HS-27A (cell line): ENCODE measurements at places on chromosomes 1 and 21.

GRCh38 chr21:40769231-40769630, 77.7 kb downstream of the DSCAM start:
- no peak for DNase-seq

DNA sequence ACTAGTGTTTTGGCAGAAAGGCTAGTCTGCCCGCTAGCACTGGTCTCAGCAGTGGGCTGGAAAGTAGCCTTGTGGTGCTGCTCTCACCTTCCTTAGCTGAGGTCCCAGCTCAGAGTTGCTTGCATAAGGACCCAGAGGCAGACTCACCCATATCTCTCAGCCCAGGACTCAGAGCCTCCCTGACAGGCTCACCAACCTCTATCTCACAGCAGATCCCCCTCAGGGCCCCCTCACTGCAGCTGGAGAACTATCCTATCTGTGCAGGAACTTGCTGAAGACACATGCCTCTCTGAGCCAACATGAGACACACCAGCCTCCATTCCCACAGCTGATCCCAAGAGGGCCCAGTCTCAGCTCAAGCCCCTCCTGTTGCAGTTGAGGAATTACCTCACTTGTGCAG, 82.6 kb downstream of the IARS2 start:
- DNase-seq: no peak

DNA sequence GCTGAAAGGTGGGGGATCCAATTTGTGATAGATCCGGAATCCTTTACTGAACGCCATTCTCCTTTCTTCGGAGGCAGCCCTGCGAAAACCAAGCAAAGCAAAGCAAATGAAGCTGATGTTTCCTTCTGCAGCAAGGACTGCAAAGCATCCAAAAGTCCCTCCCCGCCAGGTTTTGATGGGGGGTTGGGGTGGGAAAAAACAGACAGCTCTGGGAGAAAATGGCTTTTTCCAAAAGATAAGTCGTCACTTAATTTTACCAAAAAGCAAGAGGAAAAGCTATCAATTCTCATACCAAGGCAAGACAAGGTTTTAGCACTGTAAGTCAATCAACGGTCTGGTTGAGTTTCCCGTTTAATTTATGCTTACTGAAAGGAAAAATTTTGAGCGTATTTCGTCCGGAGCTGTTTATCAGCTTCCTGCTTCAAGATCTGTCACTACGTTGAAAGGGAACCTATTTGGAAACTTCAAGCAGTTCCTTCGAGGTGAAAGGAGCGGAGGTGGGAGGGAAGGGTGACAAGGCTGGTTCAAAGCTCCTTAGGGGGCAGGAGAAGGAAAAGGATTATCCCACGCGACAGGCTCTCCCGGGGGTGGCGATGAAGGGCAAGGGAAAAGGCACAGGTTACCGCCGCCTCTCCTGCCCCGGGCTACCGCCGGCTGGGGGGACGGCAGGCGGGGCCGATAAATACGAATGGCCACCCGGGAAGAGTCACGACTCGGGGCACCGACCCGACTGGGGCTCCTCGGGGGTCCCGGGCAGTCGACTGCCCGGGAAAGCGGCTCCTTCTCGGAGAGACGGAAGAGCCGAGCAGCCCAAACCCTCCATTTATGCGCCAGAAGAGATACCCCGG, 750 bp downstream of the SYNJ1 start:
- peak; percentile 14 for DNase-seq

DNA sequence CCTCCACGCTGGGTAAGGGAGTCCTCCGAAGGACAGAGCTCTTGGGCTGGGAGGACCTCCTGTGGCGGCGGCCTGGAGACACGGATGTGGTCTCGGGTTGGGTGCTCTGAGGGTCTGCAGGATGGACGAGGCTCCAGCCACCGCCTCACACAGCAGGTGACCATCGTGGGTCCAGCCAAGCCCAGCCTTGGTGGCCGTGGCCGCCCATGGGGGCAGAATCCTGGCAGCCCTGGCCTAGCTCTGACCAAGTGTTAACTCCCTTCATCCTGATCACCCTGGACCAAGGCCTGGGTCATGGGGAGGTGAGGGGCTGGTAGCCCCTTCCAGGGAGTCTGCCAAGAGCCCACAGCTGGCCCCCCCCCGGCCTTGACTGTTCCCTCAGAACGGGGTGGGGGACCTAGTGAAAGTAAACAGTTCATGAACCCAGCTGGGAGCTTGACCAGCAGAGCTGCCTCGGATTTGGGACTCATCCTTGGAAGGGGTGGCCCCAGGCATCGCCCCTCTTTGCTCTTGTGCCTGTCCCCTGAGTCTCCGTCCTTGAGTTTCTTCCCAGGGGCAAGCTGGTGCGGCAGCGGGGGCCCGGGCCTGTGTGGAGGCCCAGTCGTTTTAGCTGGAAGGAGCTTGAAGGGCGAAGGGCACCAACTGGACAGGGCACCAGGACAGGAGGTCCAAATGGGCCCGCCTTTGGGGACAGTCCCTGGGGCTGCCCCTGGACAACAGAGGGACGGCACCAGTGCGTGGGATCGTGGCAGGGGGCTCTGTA, 17.8 kb downstream of the ARHGEF16 start:
- DNase-seq: no peak

DNA sequence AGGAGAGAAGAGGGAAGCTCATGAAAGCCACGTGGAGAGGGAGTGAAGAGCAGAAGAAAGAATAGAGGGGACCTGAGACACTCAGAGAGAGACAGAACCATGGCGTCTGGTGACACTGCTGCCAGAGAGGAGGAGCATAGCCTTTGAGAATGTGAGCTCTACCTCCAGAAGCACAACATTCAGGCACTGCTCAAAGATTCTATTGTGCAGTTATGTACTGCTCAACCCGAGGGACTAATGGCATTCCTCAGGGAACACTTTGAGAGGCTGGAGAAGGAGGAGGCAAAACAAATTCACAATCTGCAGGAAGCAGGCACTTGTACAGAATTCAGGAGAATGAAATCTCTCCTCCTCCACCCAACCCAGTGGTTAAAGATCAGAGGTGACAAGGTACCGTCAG, 45.1 kb downstream of the BTBD8 start:
- DNase-seq: no peak

GRCh38 chr1:54375298-54375697, 30.9 kb downstream of the SSBP3 start:
- DNase-seq: no peak

- DNase-seq: no peak
Measured at GRCh38 chr1:38549191-38549590, 310.4 kb downstream of the RRAGC start.

DNA sequence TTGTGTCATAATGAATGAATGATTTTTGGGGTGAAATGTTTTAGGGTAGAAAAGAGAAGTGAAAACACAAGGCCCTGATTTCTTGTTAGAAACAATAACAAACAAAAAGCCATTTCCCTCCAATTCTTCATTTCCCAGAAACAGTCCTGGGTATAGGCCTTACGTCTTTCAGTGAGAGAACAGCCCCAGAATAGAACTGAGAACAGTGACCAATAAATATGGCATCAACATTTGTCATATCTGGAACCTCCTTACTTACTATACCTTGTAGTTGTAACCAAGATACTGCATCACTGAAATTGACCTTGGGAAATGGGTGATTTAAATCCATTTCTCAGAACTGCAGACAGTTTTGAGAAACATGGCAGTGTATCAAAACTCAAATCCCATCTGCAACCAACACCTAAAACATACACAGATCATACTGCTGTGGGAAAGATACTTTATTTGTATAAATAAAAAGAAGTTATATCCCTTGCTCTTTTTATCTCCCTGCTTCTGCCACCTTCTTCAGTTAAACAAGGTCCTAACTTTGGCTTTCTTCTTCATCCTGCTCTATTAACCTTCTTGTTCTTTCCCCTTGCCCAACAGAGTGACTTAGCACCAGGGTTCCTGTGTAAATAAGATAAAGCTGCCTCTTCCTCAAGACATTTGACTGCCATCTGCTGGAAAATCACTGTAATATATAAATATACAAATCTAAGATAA, 19.5 kb downstream of the XKR8 start:
- no peak for DNase-seq

DNA sequence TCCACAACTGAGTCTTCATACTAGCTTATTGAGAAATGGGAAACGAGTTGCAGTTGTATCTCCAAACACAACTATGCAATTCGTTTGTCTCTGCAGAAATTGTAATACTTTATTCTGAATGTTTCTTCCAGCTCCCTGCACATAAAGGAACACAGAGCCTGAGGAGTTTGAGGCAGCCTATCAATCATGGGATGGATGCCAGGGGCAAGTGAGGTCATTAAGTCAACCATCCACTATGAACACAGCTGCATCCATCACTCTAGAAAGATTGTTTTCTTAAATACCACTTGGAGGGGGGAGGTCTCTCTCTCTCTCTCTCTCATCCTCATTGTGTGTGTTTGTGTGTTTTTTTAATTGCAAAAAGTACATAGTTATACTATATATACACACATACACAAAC, 2.9 kb upstream of the PSMB2 start:
- no peak for DNase-seq

GRCh38 chr1:210739627-210740026, 394.3 kb downstream of the KCNH1 start:
- no peak for DNase-seq

GRCh38 chr1:36320767-36321118, 2.7 kb downstream of the EVA1B start:
- no peak for DNase-seq

GRCh38 chr1:24329797-24330543, 10.8 kb downstream of the GRHL3 start:
- DNase-seq: peak; percentile 14

GRCh38 chr1:202807926-202808757, at the start of gene KDM5B:
Gene KDM5B, minus strand, starts transcription at chr1:202808421. Its CDS starts 116 bp downstream, at chr1:202808305.
- peak; percentile 26 for DNase-seq

DNA sequence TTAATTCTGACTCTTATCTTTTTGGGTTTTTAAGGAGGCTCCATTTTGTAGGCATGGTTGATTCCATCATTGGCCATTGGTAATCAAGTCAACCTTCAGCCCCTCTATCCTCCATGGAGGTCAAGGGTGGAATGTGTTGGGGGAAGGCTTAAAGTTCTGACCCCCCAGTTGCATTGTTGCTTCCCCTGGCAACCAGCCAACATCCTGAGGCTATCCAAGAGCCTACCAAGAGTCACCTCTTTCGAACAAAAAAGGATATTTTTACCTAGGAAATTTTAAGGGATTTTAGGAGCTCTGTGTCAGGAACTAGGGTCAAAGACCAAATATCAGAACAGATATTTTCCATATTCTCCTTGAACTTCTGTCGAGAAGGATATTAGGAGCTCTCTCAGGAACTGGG, 251.8 kb downstream of the RYR2 start:
- DNase-seq: no peak

DNA sequence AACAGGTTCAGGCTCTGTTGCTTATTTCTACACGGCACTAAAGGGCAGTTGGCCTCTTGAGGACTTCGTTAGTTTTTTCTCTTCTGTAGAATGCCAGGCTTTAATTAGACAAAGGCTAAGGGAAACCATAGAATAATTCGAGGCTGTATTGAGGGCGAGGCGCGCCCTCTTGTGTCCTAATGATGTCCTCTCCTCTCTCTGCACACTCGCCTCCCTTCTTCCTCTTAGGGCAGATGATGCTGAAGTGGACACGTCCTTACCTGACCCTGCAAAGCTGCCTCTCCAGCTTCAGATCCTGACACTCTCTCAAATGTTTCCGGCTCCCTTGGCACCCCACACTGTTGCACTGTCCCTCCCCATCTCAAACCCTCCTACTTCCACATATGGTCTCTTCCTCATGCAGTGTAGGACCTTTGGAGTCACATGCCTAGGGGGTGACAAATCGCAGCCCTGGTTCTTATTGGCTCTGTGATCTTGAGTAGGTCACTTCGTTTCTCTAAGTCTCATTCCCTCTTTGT, 1.9 kb upstream of the ZSCAN20 start:
- peak; percentile 54 for DNase-seq

GRCh38 chr1:74193908-74194307, 4.1 kb downstream of the LRRIQ3 start:
- DNase-seq: peak; percentile 24

- DNase-seq: no peak
Measured at GRCh38 chr1:194289569-194290266, 1103.3 kb upstream of the B3GALT2 start.

DNA sequence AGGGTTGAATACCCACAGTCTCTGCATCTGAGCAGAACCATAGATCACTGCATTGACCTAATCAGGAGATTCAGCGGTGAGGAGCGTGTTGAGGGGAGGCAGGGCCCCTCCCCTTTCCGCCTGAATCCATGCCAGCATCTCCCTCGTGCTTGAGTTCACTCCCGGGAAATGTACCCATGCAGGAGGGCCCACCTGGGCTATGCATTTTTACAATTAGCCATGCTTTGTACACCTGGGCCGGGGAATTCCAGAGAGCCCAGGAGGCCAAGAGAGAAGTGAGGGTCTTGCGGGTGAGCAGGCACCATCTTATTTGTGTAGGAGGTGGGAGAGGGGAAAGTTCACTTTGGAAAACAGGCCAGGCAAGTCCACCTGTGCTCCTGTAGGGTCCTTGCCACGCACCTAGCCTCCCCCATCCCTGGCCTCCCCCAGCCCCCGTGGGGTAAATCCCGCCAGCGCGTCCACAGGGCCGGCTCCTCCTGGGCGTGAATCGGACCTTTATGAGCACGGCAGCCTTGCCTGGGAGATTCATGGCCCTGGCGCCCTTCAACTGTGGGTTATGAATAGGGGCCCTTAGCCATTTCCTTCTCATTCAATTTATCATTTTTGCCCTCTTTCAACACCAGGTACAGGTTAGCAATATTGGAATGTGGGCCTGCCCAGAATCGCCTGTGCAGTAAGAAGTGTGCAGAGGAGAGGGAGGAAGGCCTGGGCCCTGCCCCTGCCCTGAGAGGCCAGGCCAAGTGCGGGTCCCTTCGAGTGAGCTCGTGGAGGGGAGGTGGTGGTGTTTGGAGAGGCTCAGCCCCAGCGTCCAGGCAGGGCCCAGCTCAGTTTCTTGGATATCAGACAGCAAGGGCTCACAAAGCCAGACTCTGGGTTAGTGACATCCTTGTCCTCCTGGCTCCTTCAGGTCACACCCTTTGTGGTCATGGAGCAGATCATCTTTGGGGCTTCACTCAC, 84.4 kb upstream of the ACTRT2 start:
- DNase-seq: no peak

GRCh38 chr1:37671261-37671660, 21.1 kb upstream of the CDCA8 start:
- DNase-seq: no peak

- no peak for DNase-seq
Measured at GRCh38 chr1:161226320-161226711, 456 bp downstream of the TOMM40L start.

- no peak for DNase-seq
Measured at GRCh38 chr1:89721351-89721750, 88.4 kb downstream of the LRRC8C start.

- no peak for DNase-seq
Measured at GRCh38 chr1:83689921-83690868, 308.7 kb downstream of the TTLL7 start.

GRCh38 chr21:37350472-37350871, 16.1 kb upstream of the DYRK1A start:
- no peak for DNase-seq

DNA sequence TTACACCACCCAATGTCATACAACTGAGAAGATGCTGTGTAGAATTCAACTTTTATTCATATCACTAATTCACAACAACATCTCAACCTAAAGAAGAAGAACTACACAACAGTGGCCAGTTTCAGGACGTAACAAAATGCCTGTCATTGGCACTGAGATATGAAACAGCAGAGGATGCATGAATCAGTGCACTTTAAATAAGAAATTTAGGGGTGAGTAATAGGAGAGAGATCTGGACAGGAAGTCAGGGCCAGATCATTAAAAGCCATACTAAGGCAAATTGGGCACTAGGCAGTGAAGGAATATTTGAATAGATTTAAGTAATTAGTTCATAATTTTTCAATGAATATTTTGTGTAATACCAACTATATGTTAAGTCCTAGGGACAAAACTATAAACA, 510.5 kb downstream of the PLPP3 start:
- DNase-seq: peak; percentile 48

GRCh38 chr1:51203121-51203873, 32.8 kb upstream of the RNF11 start:
- no peak for DNase-seq
